ENCODE measurements at places on chromosomes 6 and 20. TPM values are rescaled to one million over a fixed set of nuclear protein-coding genes. Genes with fewer than 3 reads are reported as not detected.

Gene TPBG
- 9.4 TPM for total RNA-seq

Gene RNF217
- 17.5 TPM for total RNA-seq

Gene ZNF512B
- 10.0 TPM for total RNA-seq

Gene EDN3
- not detected for total RNA-seq

Gene PDE10A
- total RNA-seq: 12.2 TPM

Gene CCN5
- total RNA-seq: not detected

Gene TMEM244
- not detected for total RNA-seq

Gene WFDC2
- not detected for total RNA-seq

DNA sequence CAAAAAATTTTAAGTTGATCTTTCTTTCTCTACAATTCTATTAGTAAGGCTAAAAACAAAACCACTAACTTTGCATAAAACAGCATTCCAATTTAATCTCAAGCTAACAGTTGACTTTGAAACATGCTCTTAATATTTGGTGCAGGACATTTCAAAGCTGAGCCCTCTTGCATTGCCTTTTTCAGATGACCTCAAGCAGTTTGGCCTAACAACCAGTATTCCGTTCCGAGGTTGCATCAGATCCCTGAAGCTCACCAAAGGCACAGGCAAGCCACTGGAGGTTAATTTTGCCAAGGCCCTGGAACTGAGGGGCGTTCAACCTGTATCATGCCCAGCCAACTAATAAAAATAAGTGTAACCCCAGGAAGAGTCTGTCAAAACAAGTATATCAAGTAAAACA, 194.0 kb downstream of the ARHGAP18 start:
- DNase-seq: no peak

GRCh38 chr20:25251019-25251418, 3.1 kb downstream of the PYGB start:
- no peak for DNase-seq

DNA sequence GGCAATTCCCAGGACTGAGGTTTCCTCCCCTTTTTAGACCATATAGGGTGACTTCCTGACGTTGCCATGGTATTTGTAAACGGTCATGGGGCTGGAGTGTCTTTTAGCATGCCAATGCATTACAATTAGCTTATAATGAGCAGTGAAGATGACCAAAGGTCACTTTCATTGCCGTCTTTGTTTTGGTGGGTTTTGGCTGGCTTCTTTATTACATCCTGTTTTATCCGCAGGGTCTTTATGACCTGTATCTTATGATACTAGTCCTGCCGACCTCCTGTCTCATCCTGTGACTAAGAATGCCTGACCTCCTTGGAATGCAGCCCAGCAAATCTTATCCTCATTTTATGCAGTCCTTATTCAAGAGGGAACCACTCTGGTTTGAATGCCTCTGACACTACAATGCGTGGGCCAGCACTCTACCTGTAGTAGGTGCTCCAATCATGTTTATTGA, 190.1 kb downstream of the KCNQ5 start:
- DNase-seq: no peak

DNA sequence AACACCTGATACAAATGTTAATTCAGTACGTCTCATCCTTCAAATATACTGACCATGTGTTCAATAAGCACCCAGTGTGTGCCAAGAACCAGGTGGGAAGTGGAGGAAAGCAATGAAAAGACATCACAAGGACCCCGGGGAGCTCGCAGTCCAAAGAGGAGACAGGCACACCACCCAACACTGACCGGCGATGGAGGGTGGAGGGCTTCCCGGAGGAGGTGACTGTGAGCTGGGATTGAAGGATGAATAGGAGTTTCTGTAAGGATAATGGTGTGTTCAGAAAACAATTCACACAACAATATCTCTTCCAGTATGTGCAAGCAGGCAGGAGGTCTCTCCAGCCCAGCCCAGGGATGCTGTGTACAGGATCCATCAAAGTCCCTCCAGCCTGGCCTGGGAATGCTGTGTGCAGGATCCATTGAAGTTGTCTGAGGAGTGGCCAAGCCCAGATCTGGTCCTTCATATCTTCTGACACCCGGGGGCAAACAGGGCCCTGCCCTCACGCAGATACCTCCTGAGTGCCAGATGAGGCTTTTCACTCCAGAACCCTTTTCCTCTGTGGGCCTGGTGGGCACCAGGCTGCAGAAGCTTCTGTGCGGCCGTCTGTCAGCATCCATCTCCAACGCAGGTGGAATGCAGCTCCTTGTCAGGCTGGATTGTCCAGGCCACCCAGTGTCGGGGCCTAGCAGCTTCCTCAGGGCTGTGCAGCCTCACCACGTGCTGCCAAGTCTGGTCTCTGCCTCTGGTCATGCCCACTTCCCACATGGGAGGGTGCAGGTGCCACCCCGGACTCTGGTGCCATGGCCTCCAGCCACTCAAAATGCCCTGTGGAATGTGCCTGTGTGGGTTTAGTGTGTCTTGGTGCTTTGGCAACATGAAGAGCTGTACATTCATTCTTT, 36.3 kb downstream of the DLL1 start:
- DNase-seq: no peak

- DNase-seq: no peak
These were observed 103.0 kb upstream of the MOCS1 start for GRCh38 chr6:40037271-40037670.

GRCh38 chr6:41273714-41274113, 12.8 kb downstream of the TREM1 start:
- DNase-seq: no peak

DNA sequence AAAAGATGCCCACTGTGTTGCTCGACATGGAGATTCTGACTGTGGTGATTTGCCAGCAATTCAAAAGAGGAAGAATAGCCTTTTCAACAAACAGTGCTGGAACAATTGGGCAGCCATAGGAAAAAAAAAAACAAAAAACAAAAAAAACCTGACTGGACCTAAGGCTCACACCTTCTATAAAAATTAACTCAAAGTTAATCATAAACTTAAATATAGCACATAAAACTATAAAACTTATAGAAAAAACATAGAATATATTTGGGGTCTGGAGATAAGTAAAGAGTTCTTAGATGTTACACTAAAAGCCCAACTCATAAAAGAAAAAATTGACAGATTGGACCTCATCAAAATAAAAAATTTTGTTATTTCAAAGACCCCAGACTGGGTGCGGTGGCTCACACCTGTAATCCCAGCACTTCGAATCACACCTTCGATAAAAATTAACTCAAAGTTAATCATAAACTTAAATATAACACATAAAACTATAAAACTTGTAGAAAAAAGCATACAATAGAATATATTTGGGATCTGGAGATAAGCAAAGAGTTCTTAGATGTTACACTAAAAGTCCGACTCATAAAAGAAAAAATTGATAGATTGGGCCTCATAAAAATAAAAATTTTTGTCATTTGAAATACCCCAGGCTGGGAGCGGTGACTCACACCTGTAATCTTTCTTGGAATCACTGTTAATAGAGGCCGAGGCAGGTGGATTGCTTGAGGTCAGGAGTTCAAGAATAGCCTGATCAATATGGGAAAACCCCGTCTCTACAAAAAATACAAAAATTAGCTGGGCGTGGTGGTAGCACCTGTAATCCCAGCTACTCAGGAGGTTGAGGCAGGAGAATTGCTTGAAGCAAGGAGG, 115.6 kb upstream of the FAM83B start:
- DNase-seq: no peak

GRCh38 chr20:32626859-32627636, 41.9 kb upstream of the NOL4L start:
- no peak for DNase-seq

- no peak for DNase-seq
These were observed 326.5 kb upstream of the RUNX2 start for GRCh38 chr6:45001663-45002062.

DNA sequence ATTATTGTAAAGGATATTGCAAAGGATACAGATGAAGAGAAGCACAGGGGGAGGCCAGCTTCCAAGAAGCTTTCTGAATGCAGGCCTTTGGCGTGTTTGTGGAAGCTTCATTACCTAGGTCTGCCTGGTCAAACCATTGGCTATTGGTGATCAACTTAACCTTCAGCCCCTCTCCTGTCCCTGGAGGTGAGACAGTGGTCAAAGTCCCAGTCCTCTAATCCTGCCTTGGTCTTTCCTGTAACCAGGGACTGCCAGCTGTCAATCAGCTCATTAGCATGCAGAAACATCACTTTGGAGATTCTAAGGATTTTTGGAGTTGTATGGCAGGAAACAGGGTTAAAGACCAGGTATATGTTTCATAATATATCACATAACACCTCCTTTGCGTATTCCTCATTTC, 13.0 kb downstream of the RIN2 start:
- no peak for DNase-seq

DNA sequence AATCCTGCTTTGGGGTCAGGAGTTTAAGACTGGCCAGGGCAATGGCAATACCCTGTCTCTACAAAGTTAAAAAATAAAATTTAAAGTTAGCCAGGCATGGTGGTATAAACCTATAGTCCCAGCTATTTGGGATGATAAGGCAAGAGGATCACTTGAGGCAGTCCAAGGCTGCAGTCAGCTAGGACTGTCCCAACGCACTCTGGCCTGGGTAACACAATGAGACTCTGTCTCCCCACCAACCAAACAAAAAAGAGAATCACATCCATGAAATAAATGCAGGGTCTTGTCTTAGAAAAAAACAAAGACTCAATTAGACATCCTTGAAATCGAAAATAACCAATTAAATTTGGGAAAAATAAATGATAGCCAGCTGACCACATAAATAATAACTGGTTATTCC, 88.9 kb downstream of the PHIP start:
- DNase-seq: no peak

DNA sequence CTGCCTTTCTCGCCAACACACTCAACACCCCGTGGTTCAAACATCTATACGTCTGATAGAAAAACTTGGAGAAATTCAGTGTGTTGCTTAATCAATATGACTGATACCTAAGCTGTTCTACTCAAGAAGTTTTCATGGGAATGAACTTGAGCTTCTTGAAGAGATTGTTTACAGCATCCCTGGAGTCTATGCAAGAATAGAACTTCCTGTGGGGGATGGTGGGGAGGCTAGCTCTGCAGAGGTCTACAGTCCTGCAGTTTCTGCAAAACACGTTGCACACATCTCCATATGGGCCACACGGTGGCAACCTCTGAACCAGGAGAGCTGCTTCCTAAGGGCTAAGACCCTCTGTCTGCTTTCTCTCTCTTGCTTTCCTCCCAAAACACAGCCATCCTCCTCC, 32.7 kb upstream of the FANCE start:
- peak; percentile 70 for DNase-seq

- DNase-seq: no peak
These were observed 28.4 kb upstream of the ADRM1 start for GRCh38 chr20:62274332-62274950.

- DNase-seq: peak; percentile 36
These were observed 2.2 kb upstream of the PTPRA start for GRCh38 chr20:2871111-2871465.

GRCh38 chr6:18488526-18489270, 101.5 kb downstream of the RNF144B start:
- peak; percentile 29 for DNase-seq

GRCh38 chr20:16128538-16129106, 444.6 kb downstream of the KIF16B start:
- no peak for DNase-seq

GRCh38 chr6:95408111-95408510, 169.2 kb upstream of the MANEA start:
- DNase-seq: no peak

Data from dermis blood vessel endothelial cell (primary cell).